ENCODE measurements at places on chromosomes 3 and 15.

DNA sequence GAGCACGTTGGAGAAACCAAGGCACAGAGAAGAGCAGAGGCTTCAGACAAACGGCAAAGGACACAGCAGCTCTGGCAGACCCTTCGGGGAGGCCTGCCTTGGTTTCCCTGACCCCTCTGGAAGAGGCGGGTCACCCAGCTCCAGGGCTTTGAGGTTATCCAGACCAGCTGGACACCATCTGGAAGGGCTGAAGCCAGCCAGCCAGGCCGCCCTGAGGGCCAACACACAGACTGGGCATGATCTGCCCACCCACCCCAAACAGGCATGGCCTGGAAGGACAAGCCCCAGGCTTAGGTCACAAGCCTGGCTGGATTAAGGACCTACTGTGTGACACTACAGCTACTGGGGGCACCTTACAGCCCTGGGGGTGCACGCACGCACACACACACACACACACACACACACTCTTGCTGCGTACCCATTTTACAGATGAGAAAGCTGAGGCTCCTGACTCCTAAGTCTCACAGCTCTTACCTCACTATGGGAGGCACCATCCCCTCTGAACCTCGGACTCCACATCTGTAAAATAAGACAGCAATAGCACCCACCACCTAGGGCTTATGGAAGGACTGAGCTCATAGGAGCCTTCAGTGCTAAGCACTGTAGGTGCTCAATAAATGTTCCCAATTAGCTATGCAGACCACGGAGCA is 10.8 kb downstream of the PLXND1 start:
- no peak for DNase-seq

DNA sequence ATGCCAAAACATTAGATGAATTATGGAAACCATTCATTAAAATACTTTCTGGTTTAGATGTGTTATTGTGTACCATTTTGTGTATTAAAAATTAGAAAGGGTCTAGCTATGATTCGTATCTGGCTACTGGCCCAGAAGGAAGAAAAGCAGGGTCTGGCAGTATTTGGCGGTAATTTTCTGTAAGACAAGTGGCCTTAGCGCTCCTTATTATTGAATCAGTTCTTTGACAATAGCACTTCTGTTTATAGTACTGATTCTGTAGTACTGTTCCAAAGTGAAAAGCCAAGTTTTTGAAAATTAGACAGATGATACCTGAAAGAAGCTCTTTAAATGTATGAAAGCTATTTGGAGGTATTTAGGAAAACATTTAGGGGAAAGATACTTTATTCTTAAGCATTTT is 10.2 kb downstream of the GLCE start:
- DNase-seq, result no peak

GRCh38 chr15:29117778-29118177 is 151.8 kb downstream of the NSMCE3 start:
- DNase-seq, result no peak

DNA sequence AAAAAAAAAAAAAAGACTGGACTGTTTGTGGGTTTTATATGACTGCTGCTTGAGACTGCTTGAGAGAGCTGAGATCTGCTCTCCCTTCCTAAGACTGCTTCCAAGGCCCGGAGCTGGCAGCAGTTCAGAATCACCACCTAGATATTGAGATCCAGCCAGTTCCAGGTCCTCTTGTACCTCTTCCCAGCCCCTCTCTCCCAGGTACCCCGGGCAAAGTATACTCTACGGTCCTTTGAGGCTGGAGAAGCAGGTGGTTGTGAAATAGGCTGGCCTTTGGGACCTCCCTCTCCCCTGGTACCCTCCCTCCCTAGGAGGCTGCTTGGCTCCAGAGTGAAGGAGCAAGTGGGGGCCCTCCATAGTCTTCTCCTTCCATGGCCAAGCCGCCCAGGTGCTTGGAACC is 12.6 kb upstream of the BAHD1 start:
- DNase-seq, result no peak

DNA sequence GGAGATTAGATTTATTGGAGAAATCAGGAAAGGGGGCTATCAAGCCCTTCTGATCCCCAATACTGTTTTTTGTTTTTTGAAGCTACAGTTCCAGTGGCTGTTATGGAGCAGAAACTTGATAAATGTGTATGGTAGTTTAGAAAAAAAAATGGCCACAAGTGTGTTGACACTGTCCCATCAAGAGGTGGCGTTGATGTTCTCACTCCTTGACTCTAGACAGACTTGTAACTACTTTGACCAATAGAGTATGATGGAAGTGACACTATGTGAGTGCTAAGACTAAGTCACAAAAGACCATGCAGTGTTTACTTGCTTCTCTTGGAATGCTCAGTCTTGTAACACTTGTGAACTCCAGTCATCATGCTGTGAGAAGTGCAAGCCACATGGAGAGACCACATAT is 356.7 kb downstream of the PDCD6IP start:
- no peak for DNase-seq

DNA sequence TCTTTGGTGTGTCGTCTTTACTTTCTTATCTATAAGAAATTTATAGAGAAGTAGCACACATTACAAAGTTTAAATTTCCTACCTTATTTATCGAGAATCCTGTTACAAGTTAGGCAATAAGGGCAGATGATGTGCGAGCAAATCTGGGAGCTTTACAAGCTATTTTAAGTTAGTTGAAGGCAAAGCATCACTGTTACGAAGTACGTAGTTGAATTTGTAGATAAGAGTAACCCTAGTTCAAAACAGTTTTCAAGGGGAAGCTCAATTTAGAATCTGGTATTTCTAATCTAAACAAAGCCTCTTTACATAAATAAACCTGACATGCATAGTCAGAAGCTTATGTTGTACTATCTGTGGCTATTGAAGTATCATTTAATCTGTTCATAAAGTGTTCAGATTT is 8.4 kb downstream of the KBTBD8 start:
- no peak for DNase-seq

GRCh38 chr15:74830868-74831267 is 4.4 kb downstream of the CPLX3 start:
- DNase-seq, result no peak

DNA sequence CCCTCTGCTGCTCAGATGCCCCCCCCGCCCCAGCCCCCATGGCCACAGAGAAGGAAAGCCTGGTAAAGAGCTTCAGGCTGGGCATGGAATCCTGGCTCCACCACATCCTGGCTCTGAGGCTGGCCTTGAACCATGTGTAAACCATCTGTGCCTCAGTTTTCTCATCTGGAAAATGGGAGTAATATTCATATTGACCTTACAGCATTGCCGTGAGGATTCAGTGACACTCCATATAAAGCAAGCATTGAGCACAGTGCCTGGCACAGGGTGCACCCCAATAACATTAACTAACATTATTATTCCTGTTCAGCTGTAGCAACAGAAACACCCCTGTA is 150.7 kb downstream of the XXYLT1 start:
- DNase-seq, result no peak

- no peak for DNase-seq
Observed at GRCh38 chr3:86951322-86951721, 39.6 kb downstream of the VGLL3 start.

- DNase-seq, result no peak
Observed at GRCh38 chr15:74976159-74976558, 19.2 kb upstream of the SCAMP5 start.

GRCh38 chr3:14273901-14274611 is 95.4 kb downstream of the LSM3 start:
- no peak for DNase-seq

DNA sequence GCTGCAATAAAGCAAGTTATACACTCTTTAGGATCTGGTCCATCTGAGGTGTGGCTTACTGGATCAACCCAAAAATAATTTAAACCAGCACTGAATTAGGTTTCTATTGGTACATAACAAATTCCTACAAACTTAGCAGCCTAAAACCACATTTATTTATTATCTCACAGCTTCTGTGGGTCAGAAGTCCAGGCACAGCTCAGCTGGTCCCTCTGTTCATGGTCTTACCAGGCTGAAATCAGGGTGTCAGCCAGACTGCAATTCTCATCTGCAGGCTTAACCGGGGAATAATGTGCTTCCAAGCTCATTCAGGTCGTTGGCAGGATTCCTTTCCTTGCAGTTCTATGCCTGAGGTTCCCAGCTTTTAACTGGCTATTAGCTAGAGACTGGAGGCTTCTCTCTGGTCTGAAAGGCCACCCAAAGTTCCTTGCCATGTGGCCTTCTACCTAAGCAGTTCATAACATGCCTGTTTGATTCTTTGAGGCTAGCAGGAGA is 477.4 kb upstream of the WNT5A start:
- DNase-seq, result no peak

GRCh38 chr3:19945969-19946831 is 697 bp upstream of the RAB5A start:
- no peak for DNase-seq

GRCh38 chr3:64760258-64760657 is 72.5 kb upstream of the ADAMTS9 start:
- DNase-seq, result no peak

DNA sequence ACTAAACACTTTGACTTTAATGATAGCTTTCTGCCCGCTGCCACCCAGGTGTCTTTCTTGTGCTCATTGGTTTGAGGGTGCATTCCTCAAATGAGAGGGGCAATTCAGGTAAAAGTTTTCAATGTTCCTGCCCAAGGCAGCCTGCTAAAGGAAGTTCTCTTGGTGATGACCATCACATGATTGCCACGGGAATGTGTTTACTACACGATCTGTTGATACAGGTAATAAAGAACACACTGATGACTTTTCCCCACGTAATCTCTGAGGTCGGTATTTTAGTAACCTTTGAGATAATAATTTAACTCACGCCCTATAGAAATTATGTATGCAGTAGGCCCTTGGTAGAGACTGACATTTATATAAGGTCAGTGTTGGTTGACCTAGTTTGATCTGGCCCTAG is 39.3 kb downstream of the FNDC3B start:
- DNase-seq, result no peak

DNA sequence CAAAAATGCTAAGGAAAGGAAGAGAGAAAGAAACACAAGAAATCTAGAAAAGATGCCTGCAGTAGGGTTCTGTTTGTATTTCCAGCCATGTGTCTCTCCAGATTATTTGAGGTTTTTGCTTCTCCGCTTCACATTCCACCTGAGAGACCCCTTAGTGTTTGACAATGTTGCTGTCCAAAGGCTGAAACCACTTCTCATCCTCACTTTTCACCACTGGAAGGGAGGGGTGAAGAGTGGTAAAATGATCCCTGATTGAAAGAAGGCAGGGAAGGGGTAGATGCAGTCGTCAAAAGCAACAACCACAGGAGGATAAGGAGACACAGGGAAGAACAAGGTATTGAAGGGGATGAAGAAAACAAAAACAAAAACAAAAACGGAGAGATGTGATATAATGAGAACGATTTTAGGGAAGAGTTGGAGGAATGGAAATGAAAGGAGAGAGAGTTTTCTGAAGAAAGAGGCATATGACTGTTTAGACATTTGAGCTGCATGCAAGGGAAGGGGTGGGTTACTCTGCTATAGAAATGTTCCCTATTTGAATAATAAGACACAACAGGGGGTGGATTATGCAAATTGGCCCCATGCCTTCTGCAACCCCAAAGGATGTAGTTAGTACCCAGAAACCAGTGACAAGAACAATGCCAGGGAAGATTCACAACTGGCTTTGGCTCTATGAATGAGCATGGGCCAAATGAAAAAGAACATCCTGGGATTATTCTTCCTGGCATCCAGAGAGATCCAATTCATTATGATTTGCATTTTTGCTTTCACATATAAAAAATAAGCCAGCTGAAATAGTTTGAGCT is 235.9 kb downstream of the GAP43 start:
- no peak for DNase-seq

- no peak for DNase-seq
Observed at GRCh38 chr15:23764306-23764705, 77.2 kb upstream of the NDN start.

- DNase-seq, result no peak
Observed at GRCh38 chr3:127477396-127477795, 113.1 kb downstream of the TPRA1 start.

GRCh38 chr3:155192957-155193746 is 100.3 kb downstream of the STRIT1 start:
- DNase-seq, result no peak

- DNase-seq, result no peak
Observed at GRCh38 chr3:115254492-115255196, 107.6 kb upstream of the ZBTB20 start.

DNA sequence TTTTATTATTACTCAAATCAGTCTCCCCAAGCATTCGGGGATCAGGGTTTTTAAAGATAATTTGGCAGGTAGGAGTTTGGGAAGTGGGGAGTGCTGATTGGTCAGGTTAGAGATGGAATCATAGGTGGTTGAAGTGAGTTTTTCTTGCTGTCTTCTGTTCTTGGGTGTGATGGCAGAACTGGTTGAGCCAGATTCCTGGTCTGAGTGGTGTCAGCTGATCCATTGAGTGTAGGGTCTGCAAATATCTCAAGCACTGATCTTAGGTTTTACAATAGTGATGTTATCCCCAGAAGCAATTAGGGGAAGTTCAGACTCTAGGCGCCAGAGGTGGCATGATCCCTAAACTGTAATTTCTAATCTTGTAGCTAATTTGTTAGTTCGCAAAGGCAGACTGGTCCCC is 20.6 kb upstream of the TRANK1 start:
- DNase-seq, result no peak

- no peak for DNase-seq
Observed at GRCh38 chr3:33071181-33071580, 25.8 kb downstream of the GLB1 start.

DNA sequence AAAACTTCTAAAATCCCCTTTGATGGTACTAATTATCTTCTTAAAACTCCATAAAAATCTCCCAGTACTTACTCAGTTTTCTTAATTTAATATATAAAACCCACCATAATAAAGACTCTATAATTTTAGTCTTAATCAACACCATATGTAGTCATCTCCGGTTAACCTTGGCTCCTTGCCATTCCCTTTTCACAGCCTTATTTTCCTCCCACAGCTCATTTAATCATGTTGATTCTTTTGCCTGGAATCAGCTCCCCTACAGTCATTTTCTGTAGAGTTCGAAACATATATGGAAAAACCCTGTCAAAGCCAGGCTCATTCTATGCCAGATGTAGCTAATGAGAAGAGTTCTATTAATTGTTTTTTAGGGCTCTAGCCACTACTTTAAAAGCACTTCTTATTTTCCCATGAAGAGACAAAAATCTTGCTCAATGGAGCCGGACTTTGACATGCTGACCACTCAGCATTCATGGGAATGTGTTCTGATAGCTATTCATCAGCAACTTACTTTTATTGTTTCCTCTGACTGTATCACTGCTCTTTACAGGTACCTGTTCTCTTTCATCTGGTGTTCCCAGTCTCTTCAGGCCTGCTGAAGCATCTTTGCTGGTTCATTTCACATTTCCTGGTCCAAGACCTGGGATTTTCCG is 573.4 kb downstream of the NAALADL2 start:
- no peak for DNase-seq

- DNase-seq, result no peak
Observed at GRCh38 chr3:196763179-196763578, 23.5 kb downstream of the PAK2 start.

Measured in activated T-helper 2 cell treated with anti-CD3 and anti-CD28 coated beads, Interferon-gamma antibody, Interleukin-2, Interleukin-4, amounts not matched to agents 10 μg/mL and 5 μg/mL and 100 μg/mL, durations not matched to agents 14 hours and 24 hours and 36 hours (primary cell).